Kidney (tissue), 22 donors: ENCODE measurements at places on chromosomes 6 and 20.

GRCh38 chr6:10316373-10316721 lies 98.5 kb downstream of the TFAP2A start:
- DNase-seq: no peak

GRCh38 chr20:47696856-47697255 lies 88.4 kb downstream of the SULF2 start:
- no peak for DNase-seq

- no peak for DNase-seq
Measured at GRCh38 chr20:25570148-25570530, 15.2 kb downstream of the NINL start.

GRCh38 chr6:33156561-33156960 lies 35.7 kb downstream of the COL11A2 start:
- DNase-seq: no peak

- no peak for DNase-seq
Measured at GRCh38 chr20:18188434-18188833, 50.8 kb downstream of the KAT14 start.

GRCh38 chr6:159436581-159436980 lies 256.5 kb downstream of the SOD2 start:
- DNase-seq: no peak

DNA sequence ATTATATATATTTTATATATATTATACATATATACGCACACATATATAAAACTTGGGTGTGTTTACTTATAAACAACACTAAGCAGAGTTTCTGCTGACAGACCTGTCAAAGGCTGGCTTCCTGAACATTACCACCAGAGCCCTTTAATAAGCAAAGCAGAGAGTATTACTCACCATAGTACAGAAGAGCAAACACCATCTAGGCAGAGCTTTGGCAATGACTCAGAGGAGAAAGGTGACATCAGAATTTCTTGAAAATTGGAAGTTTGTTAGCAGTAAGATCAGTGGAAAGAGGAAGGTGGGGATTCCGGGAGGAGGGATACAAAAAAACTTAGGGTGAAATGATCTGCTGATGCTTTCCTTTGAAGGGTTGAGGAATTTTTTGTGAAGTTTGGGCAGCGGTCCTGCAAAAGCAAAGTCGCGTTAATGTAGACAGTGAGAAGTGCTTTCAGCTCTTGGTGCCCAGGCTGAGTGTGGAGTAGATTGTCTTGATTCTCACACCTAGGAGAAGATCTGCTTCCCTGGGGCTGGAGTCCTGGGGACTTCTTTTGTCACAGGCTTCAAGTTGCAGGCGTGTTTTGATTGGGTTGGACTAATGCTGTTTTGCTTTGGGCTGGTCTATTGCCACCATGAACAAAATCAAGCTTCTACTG lies 109.6 kb upstream of the BACH2 start:
- DNase-seq: no peak

DNA sequence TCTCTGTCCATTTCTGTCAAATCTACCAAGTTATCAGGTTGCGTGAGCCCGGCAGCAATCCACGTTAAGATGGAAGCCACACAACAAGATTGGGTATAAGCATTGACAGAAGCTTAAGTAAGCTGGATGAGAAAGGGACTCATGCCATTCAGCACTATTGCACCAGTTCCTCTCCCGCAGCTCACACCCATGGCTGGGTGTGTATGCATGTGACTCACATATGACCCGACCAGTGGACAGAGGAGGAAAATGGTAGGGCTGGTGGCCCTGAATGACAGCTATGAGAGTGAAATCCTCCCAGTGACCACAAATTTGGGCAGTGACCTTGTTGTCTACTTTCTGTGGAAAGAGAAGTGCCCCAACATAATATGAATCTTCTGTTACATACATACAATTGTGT lies 113.5 kb downstream of the OTOR start:
- DNase-seq: no peak
